ENCODE measurements at places on chromosomes 5 and 9.

- DNase-seq: no peak
Measured at GRCh38 chr5:158809310-158809850, 290.3 kb downstream of the EBF1 start.

DNA sequence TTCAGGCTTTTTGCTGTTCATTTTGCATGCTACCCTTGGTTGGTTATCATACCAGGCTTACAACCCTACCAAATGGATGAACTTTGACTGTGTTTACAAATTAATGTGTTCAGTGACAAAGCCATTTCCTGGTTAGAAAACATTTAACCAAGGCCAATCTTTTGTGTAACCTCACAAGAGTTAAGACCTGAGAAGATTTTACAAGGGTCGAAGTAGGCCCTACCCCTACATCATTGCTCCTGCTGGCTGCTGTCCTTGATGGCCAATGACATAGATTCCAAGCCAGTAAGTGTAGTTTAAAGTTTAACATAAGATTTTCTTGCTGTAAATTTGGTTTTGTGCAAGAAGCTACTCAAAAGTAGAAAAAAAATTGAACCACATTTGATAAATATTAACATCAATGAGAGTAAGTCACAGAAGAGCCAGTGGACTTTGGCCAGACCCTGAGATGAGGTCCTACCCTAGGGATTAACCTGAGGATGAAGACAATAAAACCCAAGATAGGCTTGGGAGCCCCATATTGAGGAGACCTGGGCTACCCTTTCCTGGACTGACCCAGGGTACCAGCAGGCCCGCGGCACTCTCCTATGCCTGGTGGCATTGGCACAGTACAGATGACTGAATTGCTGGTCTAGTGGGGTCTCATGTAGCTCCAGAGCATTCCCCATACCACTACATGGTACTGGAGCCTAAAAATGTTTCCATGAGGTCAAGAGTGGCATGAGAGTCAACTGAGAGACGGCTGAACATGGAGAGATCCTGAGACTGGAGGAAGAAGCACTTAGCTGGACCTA is 8.3 kb downstream of the C1QTNF3 start:
- DNase-seq: no peak

GRCh38 chr9:117325110-117325731 is 89.6 kb downstream of the ASTN2 start:
- no peak for DNase-seq

- DNase-seq: no peak
Measured at GRCh38 chr9:86664603-86665002, 282.7 kb downstream of the GAS1 start.
